ENCODE measurements at places on chromosomes 6 and 20.

- DNase-seq = no peak
Measured at GRCh38 chr6:22596011-22596410, 26.6 kb downstream of the HDGFL1 start.

- DNase-seq = peak; percentile 98
Measured at GRCh38 chr20:43938932-43939761, 24.5 kb downstream of the TOX2 start.

DNA sequence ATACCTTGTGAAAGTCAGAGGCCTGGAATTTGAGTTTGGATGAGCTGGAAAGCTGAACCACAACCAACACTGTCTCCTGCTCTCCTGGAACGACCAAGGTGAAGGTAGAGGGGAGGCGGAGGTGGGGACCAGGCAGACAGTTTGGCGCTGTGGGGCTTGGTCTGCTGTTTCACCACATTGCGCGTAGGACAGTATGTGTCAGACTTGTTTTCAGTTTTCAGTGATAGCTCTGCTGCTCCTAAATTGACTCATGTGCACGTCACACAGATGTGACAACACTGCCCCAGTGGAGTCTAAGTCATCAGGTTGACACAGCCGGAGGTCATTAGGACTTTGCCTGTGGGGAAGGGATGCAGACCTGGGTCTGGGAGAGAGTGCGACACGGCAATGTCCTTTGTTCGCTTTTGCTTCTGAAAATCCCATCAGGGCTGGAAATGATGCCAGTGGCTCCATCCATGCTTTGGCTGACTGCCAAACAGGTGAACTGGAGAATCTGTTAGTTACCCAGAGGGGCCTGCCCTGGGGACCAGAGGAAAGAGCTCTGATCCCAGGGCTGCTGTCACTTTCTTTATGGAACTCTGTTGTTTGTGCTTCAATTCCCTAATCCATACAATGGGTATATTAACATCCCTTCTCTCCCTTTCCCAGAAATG lies 255.5 kb downstream of the CDC5L start:
- peak; percentile 85 for DNase-seq

GRCh38 chr6:118553132-118553531 lies 5.0 kb downstream of the PLN start:
- no peak for DNase-seq

GRCh38 chr20:63441136-63442099 lies 31.0 kb downstream of the KCNQ2 start:
- no peak for DNase-seq

- DNase-seq = no peak
Measured at GRCh38 chr6:43800298-43800623, 30.2 kb downstream of the VEGFA start.

GRCh38 chr20:6705106-6705766 lies 62.2 kb upstream of the BMP2 start:
- peak; percentile 72 for DNase-seq

DNA sequence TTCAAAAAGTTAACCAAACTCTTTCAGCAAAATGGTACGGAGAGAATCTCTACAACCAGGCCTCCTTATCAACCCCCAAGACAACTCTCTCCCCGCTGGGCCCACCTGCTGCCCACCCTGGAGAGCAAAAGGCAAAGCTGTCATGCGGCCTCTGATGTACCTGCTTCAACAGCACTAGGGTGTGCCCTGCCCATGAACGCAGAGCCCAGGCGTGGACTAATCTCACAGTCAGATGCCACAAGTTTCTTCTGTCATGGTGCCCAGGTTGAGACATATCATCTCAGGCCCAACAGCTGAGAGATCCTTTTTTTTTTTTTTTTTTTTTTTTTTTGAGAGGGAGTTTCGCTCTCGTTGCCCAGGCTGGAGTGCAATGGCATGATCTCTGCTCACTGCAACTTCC lies 26.3 kb downstream of the SLC2A4RG start:
- no peak for DNase-seq

GRCh38 chr6:164807125-164807524 lies 502.3 kb downstream of the C6orf118 start:
- no peak for DNase-seq

- DNase-seq = no peak
Measured at GRCh38 chr6:148611213-148611612, 135.6 kb upstream of the UST start.

DNA sequence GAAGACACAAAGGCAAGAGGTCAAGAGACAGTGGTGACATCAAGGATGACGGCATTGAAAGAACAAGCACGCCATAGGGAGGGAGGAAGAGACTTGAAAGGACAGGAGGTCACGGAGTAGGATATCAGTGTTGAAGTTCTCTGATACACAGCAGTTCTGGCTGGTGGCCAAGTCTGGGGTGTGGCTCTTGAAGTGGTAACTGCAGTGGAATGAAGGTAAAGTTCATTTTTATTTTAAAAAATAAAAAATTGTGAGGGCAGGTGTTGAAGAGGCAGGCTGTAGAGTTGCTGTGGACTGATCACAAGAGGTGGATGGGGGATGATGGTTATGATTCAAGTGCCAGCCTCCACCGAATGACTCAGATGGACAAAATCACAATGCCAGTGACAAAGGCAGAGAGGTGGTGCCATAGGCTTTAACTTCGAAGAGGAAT lies 53.2 kb upstream of the BMP2 start:
- peak; percentile 45 for DNase-seq

DNA sequence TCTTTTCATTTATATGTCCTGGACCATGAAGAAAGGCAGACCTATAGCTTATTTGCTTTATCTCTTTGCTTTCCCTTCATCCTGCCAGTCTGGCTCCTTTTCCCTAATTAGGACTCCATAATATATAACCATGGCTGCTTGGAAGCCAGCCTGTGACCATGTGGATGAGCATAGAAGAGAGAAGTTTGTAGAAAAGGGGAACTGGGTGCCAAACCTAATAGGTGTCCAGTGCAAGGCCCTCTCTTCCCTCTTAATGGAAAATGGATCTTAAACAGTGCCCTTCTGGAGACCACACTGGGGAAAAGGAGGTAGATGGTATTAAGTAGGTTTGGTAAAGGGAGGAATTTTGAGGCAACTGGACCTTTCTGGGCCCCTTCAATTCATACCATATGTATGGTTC lies 16.7 kb upstream of the OSTM1 start:
- DNase-seq = no peak

GRCh38 chr6:138422861-138423260 lies 18.8 kb downstream of the HEBP2 start:
- no peak for DNase-seq

GRCh38 chr6:123127807-123128206 lies 131.8 kb downstream of the CLVS2 start:
- peak; percentile 4 for DNase-seq

- no peak for DNase-seq
Measured at GRCh38 chr6:24911796-24912382, 23.9 kb downstream of the RIPOR2 start.

- no peak for DNase-seq
Measured at GRCh38 chr20:41175727-41176330, 38.5 kb downstream of the PLCG1 start.

- no peak for DNase-seq
Measured at GRCh38 chr6:167097770-167098169, 25.1 kb upstream of the CCR6 start.

- no peak for DNase-seq
Measured at GRCh38 chr6:123636282-123636681, 468 bp downstream of the TRDN start.

GRCh38 chr6:46788791-46789190 lies 4.4 kb upstream of the MEP1A start:
- DNase-seq = no peak

DNA sequence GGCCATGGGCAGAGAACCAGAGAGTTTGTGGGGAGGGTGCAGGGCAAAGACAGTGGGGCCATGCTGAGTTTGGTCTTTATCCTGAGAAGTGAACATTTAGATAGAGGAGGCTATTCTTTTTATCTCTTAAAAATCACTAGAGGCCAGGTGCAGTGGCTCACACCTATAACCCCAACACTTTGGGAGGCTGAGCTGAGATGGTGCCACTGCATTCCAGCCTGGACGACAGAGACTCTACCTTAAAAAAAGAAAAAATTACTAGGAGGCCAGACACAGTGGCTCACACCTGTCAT lies 8.7 kb downstream of the PXMP4 start:
- no peak for DNase-seq

- DNase-seq = no peak
Measured at GRCh38 chr6:81126150-81126549, 626.3 kb downstream of the TENT5A start.

DNA sequence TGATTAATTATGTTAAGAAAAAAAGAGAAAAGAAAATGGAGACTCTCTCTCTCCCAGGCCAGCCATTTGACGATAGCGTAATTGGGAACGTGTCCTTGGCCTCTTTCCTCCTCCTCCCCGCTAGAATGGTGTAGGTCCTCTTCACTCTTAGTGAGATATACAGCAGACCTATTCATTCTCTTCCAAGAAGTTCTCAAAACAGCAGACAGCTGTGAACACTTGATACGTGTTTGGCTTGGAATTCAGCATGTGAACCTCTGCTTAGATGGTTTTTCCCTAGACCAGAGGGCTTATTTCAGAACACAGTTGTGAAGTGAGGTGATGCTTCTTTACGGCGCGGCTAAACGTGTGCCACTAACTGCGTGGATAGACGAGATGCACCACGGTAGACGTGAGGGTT lies 32.6 kb upstream of the TULP4 start:
- no peak for DNase-seq

GRCh38 chr6:10184371-10185227 lies 230.3 kb downstream of the TFAP2A start:
- DNase-seq = no peak

DNA sequence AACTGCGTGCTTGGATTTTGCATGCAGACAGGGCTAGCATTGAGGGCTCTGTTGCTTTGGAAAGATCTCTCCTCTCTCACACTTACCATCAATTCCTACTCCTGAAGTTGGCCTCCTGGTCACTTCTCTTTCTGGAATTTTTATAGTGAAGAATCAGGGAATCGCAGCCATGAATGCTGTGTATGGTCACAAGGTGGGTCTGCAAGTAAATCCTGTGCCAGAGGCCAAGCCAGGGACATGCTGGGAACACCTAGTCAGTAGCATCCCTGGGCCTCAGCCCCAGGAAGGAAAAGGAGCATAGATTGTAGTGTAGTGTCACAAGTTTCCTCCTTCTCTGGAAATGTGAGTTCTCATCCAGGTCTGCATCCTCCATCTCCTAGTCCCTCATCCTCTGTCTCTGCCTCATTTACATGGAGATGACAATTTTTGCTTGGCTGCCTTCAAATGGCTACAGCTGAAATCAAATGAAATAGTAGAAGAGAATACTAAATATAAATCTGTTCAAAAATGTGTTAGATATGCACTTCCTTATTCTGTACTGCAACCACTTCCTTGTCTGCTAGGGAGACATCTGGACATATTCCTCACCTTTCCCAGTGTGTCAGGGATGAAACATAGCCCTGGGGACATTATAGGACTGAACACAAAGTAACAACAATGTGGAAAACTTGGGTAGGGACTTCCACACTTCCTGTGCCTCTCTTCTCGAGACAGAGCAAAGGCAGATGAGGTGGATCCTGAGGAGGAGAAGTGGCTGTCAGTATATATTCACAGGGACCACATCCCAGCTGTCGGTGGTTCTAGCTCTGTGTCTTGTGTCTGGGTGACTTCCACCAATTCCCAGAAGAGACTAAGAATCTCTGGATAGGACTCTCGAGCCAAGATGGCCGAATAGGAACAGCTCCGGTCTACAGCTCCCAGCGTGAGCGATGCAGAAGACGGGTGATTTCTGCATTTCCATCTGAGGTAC lies 17.0 kb downstream of the CST9 start:
- DNase-seq = no peak

- no peak for DNase-seq
Measured at GRCh38 chr6:98124171-98124570, 710.2 kb upstream of the POU3F2 start.

GRCh38 chr6:101404775-101405174 lies 11.3 kb downstream of the GRIK2 start:
- DNase-seq = no peak

DNA sequence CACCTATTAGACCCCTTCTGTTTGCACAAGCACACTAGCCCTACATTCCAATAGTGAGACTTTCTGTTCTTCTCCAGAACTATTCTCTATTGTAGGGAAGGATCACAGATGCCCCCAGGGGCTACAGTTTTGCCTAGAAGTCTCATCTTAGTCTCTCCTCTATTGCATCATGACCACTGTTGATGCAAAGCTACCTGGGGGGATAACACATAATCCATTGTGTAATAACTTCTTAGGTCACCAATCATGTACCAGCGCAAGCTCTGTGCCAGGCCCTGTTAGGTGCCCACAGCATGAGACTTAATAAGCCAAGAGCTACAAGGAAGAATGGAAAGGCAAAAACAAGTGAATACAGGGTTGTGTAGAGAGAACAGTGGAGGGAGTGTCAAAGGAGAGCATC lies 98.1 kb upstream of the TNFAIP3 start:
- DNase-seq = no peak

GRCh38 chr6:62283796-62284411 lies 2.1 kb downstream of the KHDRBS2 start:
- DNase-seq = peak; percentile 19

GRCh38 chr6:61675734-61676133 lies 610.3 kb downstream of the KHDRBS2 start:
- no peak for DNase-seq

DNA sequence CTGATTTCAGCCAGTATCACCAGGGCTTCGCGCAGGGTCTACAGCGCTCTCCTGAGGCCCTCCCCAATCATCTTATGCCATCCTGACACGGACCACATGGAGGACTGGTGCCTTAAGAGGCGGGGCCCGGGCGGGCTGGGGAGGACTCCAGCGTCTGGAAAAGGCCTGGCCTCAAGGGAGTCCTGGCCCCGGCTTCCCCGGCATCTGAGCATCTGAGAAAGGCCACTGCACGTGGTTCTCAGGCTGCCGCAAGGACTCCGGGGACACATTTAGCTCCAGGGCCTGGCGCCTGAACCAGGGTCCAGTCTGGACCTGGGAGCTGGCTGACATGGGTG lies 21.4 kb downstream of the BHLHE23 start:
- DNase-seq = no peak

DNA sequence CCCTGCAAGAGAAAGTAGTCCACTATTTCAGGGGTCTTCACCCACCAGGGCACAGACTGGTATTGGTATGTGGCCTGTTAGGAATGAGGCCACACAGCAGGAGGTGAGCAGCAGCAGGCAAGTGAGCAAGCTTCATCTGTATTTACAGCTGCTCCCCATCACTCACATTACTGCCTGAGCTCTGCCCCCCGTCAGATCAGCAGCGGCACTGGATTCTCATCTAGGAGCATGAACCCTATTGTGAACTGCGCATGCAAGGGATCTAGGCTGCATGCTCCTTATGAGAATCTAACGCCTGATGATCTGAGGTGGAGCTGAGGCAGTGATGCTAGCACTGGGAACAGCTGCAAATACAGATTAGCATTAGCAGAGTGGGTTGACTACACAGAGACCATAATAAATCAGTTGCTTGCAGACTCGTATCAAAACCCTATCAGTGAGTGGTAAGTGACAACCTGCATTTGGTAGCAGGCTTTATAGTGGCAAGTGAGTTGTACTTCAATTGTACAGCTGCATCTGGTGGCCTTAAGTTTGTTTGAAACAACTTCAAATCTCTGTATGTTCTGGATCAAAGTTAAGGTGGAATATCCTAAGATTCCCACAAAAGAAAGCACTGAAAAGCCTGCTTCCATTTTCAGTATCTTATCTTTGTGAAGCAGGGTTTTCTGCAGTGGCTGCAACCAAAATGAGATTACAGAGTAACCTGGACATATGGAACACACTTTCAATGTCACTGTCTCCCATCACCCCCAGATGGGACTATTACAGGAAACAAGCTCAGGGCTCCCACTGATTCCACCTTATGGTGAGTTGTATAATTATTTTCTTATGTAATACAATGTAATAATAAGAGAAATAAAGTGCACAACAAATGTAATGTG lies 12.8 kb downstream of the C6orf141 start:
- no peak for DNase-seq
